IMR-90 (cell line): ENCODE measurements at places on chromosomes 6 and 20. TPM values are rescaled to one million over a fixed set of nuclear protein-coding genes. Genes with fewer than 3 reads are reported as not detected.
A peak's percentile ranks its signal among the peaks of the same experiment; 100 is the strongest.

DNA sequence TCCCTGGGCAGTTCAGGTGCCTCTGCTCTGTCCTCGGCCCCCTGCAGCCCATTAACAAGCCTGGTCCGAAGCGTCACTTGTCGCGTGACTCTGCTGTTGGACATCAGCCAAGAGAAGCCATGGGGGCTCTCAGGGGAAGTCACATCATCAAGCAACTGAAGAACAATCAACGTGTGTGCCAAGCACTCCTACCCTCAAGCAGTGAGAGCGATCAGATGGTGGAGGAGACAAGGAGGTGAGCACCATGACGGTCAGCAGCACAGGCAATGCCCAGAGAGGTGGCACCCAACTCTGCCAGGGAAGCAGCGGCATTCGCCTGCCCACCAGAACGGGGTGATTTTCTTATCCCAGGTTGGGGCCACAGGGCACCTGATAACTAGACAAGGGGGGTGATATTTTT, 132.7 kb downstream of the AGPAT4 start:
- H3K27me3 ChIP-seq, result no peaks in the 10 kb centered on the region
- H3K36me3 ChIP-seq, result peaks cover 11% of the 10 kb centered on the region
- no peak for DNase-seq
- no peak overlapping the region for H3K4me3 ChIP-seq
- no peak overlapping the region for H3K27ac ChIP-seq
- 0 out of 2 replicates have a peak, but pooled peaks cover 1% of the 10 kb centered on the region for H3K4me1 ChIP-seq

The MCM8 gene
- 3.1 and 4.2 TPM in 2 replicates for polyA plus RNA-seq

GRCh38 chr20:41155261-41155660, 17.9 kb downstream of the PLCG1 start:
- peaks cover 9% of the 10 kb centered on the region for H3K36me3 ChIP-seq
- no peak overlapping the region for H3K27ac ChIP-seq
- DNase-seq, result peak; percentile 34
- no peaks in the 10 kb centered on the region for H3K27me3 ChIP-seq

GRCh38 chr20:56628015-56628872, 862 bp upstream of the TFAP2C start:
- peaks cover 83% of the 10 kb centered on the region for H3K27me3 ChIP-seq
- no peak overlapping the region for H3K27ac ChIP-seq
- no peak for DNase-seq

GRCh38 chr20:36826554-36827244, 49.2 kb upstream of the TLDC2 start:
- H3K27ac ChIP-seq, result no peak overlapping the region
- no peak overlapping the region for H3K4me3 ChIP-seq
- H3K4me1 ChIP-seq, result peaks cover 29% of the 10 kb centered on the region
- no peaks in the 10 kb centered on the region for H3K27me3 ChIP-seq
- DNase-seq, result no peak

The GSTA2 gene
- polyA plus RNA-seq, result not detected in 2 replicates

GRCh38 chr6:16654701-16655100, 106.6 kb downstream of the ATXN1 start:
- peaks cover 3% of the 10 kb centered on the region for H3K4me1 ChIP-seq
- no peaks in the 10 kb centered on the region for H3K27me3 ChIP-seq
- DNase-seq, result no peak
- peaks cover 26% of the 10 kb centered on the region for H3K36me3 ChIP-seq
- H3K4me3 ChIP-seq, result no peak overlapping the region
